C1 segment of cervical spinal cord (tissue), 14 donors: ENCODE measurements at places on chromosomes 5 and 9.

GRCh38 chr9:134208310-134208841, 44.0 kb upstream of the RNU6ATAC start:
- DNase-seq: no peak

DNA sequence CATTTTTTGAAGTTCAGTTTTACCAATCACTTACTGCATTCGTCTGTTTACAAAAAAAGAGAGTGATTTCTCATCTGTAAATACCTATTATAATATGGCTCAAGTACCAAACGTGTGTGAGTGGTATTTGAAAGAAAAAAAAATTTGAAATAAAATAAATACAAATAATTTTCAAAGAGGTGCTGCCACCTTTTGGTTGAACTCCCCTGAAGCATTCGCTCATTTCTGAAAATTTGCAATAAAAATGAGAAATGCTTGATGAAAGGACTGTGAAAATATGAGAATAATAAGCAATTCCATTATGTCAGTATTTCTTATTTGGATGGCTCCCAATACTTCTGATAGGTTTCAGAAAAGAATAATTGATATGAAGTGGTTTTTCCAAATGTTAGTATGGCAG, 409.9 kb downstream of the CTNND2 start:
- no peak for DNase-seq

GRCh38 chr5:140828362-140828737, 590 bp downstream of the PCDHA6 start:
- no peak for DNase-seq

GRCh38 chr9:27341545-27342294, 44.8 kb upstream of the EQTN start:
- no peak for DNase-seq

DNA sequence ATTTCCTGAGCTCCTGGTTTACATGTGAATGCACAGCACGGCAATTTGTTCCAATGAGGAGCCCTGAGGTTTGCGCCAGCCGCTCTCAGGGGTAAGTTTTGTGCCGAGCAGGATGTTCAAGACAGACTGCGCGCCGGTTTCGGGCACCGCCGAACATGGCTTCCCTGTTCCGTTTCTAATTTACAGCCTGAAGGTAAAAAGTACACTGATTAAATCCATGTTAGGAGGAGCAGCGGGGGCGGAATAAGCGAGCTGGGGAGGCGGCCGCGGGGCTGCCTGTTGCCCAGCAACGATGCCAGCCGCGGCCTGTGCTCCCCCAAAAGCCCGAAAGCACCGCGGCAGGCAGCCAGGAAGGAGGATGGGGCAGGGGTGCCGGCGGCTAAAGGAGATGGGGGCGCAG, 6.4 kb downstream of the SOWAHA start:
- DNase-seq: no peak

GRCh38 chr9:92607773-92608172, 62.2 kb downstream of the IPPK start:
- no peak for DNase-seq

DNA sequence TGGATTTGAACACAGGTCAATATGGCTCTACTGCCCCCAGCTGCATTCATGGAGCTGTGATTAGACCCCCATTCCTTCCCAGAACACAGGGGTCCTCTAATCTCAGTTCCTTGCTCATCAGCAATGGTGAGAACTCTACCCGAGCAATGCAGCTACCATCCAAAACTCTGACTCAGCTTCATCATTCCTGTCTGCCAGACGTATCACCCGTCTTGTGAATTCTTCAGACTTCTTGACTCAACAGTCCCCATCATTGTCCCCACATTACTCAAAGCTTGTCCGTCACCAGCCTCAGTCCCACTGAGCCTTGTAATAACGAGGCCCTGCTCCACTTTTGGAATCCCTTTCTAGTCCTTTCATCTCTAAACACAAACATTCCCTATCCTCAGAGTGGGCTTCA, 36.3 kb upstream of the STX17 start:
- no peak for DNase-seq

GRCh38 chr9:129282272-129282671, 104.2 kb upstream of the IER5L start:
- no peak for DNase-seq

- DNase-seq: no peak
Observed at GRCh38 chr9:131266266-131267229, 9.8 kb downstream of the FAM78A start.

GRCh38 chr9:133125941-133126696, 5.1 kb upstream of the RALGDS start:
- DNase-seq: no peak

DNA sequence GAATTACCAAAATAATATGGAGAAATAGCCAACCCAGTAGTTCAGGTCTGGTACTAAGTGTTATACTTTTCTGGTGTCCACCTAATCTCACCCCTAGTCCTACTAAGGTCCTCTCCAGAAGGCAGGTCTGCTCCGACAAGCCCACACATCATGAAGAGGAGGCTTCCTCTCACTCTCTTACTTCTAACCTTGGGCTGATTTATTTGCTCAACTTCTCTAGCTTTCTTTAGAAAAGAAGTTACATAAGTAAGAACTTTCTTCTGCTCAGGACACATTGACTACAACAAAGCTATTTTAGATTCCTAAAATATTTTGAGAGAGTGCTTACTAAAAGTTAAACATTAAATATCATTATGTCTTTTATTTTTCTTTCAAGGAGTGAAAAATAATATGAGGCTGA, 329.7 kb upstream of the NREP start:
- DNase-seq: no peak
